ENCODE measurements at places on chromosomes 7 and 10. TPM values are rescaled to one million over a fixed set of nuclear protein-coding genes. Genes with fewer than 3 reads are reported as not detected.

FAM221A gene
- 0.52 TPM for total RNA-seq

HELLS gene
- total RNA-seq, result 14.6 TPM

TFR2 gene
- 1.0 TPM for total RNA-seq

HECTD2 gene
- total RNA-seq, result 14.6 TPM

SPDYE16 gene
- not detected for total RNA-seq

MYO1G gene
- 1.6 TPM for total RNA-seq

PRLHR gene
- total RNA-seq, result not detected

RARRES2 gene
- total RNA-seq, result 54.3 TPM

PLPP4 gene
- 0.52 TPM for total RNA-seq

CCL24 gene
- total RNA-seq, result not detected

GTF2IRD1 gene
- 16.2 TPM for total RNA-seq

PNLIP gene
- 1.0 TPM for total RNA-seq

TLX1 gene
- total RNA-seq, result not detected

SH2B2 gene
- total RNA-seq, result 5.7 TPM

GPR158 gene
- total RNA-seq, result 0.52 TPM

ENKUR gene
- 0.52 TPM for total RNA-seq

NRP1 gene
- 120 TPM for total RNA-seq

ACADSB gene
- total RNA-seq, result 6.8 TPM

SLC26A3 gene
- not detected for total RNA-seq

MEST gene
- 446 TPM for total RNA-seq

HMX2 gene
- not detected for total RNA-seq

PILRA gene
- total RNA-seq, result 1.6 TPM

NPY4R gene
- total RNA-seq, result not detected

ZPBP gene
- not detected for total RNA-seq

NCAPG2 gene
- 9.4 TPM for total RNA-seq

AKR1B15 gene
- under 0.01 TPM for total RNA-seq

SPDYE2B gene
- total RNA-seq, result not detected

PRKCQ gene
- total RNA-seq, result 14.6 TPM

WAC gene
- total RNA-seq, result 78.3 TPM

CTNNA3 gene
- 24.0 TPM for total RNA-seq

PANK1 gene
- 17.7 TPM for total RNA-seq

FAM24B gene
- total RNA-seq, result 1.0 TPM

PTN gene
- total RNA-seq, result 21.9 TPM

PSD gene
- total RNA-seq, result 3.7 TPM

SORCS1 gene
- total RNA-seq, result 4.2 TPM

SEMA3E gene
- total RNA-seq, result 1.0 TPM

VOPP1 gene
- 23.5 TPM for total RNA-seq

NPSR1 gene
- 1.6 TPM for total RNA-seq

LBX1 gene
- total RNA-seq, result 3.1 TPM

SHH gene
- total RNA-seq, result not detected

ZNF316 gene
- 9.9 TPM for total RNA-seq

SPOCK2 gene
- total RNA-seq, result 2.6 TPM

CARD11 gene
- 1.0 TPM for total RNA-seq
